IgD-negative memory B cell (primary cell): ENCODE measurements at places on chromosomes 1 and 21. TPM values are rescaled to one million over a fixed set of nuclear protein-coding genes. Genes with fewer than 3 reads are reported as not detected.

Gene TFF2
- polyA plus RNA-seq: not detected

Gene UQCRHL
- polyA plus RNA-seq: 1.3 TPM

Gene RC3H1
- polyA plus RNA-seq: 6.0 TPM

Gene SERTAD4
- polyA plus RNA-seq: not detected

Gene AKIRIN1
- polyA plus RNA-seq: 75.8 TPM

Gene SLAMF1
- 17.2 TPM for polyA plus RNA-seq

Gene RHBDL2
- polyA plus RNA-seq: not detected

Gene LRRC38
- polyA plus RNA-seq: not detected
